ENCODE measurements at places on chromosomes 5 and 9.

DNA sequence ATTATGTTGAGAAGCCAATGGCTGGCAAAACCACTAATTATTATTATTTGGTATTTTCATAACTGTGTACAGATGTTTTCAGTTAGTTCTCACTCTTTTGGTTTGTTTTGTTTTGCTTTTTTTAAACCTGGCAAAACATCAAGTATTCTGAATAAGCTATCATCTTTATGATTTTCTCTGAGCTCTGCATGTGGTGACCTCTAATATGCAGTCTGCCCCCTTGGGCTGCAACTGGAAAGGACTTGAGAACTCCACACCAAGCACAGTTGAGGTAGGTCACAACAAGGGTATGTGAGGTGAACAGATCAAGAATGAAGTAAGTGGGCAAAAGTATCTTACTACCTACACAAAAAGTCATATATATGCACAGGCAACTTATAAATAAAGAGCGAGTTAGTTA is 202.2 kb downstream of the NFIB start:
- DNase-seq: no peak

GRCh38 chr5:7916171-7916804 is 47.3 kb downstream of the MTRR start:
- no peak for DNase-seq

DNA sequence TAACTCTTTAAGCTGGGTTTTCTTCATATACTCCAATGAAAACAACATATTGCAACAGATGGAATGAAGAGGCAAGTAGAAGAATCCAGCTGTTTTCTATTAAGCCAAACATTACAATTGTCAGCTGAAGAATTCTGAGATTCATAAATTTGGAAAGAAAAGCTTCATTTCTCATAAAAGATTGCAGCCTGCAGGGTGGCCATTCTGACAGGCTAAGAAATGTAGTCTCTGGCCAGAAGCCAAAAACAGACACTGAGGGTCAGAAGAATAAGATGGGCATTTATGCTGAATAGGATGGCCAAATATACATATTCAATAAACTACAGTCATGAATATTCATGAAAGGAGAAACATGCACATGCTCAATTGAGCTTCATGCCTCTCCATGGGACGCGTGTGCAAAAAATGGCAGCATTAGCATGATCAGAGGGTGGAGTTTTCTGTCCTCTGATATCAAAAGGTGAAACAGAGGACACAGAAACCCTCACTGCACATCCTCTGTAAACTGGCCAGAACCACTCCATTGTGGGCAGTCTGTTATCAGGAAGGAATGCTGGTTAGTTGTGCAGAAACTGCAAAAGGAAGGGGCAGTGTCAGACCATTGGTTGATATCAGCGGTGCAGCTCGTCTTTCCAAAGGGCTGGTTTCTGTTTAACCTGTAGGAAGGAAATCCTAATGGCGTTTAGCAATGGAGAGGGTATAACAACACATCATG is 50.2 kb downstream of the FXN start:
- no peak for DNase-seq

DNA sequence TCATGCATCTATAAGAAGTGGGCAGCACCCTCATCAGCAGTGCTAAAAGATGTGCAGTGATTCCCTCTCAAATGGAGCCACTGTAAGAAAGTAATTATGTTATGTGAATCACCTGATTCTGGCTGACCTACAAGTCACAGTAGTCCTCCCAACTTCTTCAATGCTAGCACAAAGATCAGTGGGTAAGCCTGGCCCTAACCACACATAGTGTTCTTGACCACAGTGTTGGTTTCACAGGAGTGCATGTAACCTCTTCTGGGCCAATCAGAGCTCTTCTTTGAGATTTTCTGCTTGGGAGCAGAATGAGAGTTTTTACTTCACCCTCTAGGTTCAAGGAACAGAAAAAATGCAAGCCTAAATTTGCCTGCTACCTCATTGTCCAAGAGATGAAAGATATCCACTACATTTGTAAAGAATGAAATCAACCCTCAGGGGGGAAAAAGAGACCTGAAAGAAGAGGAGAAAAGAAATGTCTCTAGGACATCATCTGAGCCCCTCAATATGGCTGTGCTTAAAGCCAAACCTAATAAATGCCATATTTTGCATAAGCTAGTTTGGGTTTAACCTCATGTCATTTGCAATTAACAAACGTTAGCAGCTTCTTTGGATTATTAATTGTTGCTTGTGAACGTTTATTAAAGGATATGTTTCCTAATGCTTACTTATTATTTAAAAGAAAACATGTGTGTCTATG is 65.3 kb upstream of the ADRB2 start:
- no peak for DNase-seq

DNA sequence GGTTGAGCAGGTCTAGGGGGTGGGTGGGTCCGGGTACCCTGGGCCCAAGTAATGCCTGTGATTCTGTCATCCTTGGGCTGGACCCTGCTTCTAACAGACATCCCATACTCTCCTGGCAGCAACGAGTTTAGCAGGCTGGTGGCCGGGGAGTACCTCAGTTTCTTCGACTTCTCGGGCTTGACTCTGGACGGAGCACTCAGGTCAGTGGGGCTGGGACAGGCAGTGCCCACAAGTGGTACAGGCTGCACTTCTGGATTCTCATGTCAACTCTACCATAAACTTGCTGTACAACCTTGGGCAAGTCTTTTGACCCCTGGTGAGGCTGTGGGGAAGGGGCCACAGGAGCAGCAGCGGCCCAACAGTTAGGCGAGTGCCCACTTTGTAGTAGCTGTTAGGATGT is 21.8 kb downstream of the PSD2 start:
- DNase-seq: no peak

- no peak for DNase-seq
Measured at GRCh38 chr5:179828756-179829421, 8.2 kb downstream of the SQSTM1 start.

- DNase-seq: no peak
Measured at GRCh38 chr5:154756868-154757813, 2.0 kb downstream of the LARP1 start.

DNA sequence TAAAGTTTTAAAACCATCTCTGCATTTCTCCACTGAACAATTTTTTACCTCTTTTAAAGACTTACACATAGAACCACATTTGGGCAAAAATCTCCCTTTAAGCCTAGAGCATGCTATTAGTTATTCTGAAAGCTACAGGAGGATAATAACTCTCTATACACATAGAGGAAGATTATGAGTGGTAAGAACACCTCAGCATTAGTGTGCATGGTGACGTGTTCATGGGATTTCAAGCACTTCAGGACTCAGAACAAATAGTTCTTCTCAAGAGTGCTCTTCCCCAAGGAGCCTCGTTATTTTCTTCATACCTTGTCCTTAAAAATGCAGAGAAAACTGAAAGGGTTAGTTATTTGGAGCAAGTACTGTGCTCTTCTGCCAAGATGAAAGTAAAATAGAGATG is 256.9 kb upstream of the TUSC1 start:
- DNase-seq: no peak

DNA sequence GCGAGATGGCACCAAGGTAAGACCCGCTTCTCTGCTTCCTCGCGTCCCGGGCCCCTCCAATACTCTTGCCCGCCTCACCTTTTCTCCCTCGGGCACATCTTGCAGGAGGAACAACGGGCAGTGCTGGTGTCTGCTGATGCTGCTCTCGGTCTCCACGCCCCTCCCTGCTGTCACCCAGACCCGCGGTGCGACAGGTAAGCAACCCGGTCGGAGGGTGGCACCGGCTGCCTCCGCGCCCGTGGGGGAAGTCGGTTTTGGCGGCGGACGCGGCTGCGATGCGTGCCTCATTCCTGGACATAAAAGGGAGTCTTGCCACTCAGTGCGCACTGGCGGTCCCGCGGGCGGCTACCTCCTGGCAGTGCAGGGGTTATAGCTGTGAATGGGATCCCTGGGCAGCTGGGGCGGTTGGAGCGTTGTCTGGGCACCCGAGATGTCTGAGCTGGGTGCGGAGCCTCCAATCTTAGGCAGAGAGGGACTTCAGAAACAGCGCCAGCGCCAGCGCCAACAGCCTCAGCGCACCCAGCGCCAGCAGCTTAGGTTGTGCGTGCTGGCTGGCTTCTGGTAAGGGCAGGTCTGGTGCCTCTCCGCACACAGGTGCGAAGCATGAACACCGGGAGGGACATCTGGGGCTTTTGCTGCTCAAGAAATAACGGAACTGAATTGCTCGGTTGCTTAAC is 488 bp downstream of the COL15A1 start:
- no peak for DNase-seq

DNA sequence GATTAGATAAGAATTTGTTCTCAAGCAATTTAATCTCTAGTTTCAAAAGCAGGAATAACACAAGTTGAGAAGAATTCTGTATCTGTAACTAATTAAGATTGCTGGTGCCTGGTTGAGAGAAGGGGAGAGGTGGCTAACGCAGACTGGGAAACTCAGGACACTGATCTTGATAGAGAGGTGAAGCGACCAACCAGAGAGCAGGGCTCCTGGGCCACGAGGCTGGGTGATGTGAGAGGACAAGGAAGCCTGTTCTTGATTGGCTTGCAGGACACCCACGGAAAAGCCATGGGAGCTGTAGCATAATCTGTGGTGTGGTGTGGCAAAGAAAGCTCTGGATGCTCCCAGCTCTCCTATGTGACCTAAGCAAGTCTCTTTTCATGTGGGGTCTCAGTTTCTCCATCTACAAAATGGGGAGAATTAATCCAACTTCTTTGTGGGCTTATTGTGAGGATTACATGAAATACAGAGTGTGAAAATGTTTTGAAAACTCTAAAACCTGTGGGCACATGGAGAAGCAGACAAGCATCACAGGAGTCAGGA is 594.1 kb upstream of the BRINP1 start:
- no peak for DNase-seq

DNA sequence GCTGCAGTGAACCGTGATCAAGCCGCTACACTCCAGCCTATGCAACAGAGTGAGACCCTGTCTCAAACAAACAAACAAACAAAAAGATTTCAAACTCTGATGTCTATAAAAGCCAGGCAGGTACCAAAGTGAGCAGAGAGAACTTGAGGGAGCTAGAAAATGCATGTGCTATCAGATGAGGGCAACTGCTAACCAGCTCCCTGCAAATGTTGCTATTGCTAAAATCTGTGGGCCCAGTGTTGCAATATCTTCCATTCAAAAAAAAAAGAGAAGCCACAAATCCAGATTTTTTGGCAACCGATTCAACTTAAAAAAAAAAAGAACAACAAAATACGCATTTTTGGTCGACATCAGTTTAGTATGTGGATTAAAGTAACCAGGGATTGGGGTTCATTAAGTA is 5.5 kb downstream of the UBE2D2 start:
- no peak for DNase-seq

GRCh38 chr5:2996687-2997086 is 245.2 kb upstream of the IRX2 start:
- no peak for DNase-seq

DNA sequence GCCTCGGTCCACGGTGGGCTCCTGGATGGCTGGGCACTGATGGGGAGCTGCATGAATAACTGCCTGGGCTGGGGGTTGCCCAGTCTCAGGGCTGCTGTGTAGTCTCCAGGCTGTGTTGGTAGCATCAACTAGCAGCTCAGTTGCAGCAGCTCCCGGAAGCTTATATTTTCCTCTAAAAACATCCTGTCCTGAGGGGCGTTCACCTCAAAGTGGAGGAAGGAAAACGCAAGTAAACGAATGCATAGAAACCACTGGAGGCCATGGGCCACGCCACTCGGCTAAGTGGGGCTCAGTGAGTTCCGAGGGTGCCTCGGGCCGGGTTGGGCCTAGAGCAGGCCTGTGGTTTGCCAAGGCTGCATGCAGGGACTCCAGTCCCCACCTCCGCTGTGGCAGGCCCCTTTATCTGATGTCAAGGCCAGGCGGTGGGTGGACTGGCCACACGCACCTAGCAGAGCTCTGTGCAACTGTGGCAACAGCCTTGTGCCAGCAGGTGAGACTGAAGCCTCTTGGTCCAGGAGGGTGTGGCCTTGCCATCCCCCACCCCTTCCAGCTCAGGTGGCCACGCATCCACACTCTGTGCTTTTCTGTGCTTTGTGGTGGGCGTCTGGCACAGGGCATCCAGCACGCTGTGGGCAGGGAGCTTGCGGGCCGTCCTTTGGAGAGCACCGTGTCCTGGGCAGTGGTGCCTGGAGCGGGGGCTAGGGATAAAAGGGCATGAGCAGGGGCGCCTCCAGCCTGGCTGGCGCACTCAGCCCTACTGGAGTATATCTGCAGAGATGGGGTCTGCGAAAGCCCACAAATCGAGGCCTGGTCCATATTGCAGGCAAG is 15.1 kb downstream of the TCF7 start:
- no peak for DNase-seq

GRCh38 chr9:130296783-130297055 is 31.2 kb downstream of the HMCN2 start:
- DNase-seq: no peak

DNA sequence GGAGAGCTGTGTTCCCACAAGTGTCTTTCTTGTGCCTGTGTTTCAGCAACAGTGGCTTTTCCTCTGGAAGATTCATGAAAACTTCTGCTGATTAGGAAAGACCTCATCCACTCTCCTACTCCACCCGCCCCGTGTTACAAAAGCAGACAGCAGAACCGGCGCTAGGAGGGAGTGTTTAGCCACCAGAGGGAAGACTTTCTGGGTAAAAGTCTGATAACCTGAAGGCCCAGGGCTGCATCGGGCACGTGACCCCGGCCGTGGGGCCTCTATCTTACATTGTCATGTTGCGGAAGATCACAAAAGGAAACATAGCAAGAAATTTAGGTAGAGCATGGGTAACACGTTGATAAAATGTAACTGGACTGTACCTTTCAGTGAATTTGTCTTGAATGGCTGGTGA is 32.0 kb upstream of the DMRT2 start:
- DNase-seq: no peak

GRCh38 chr5:127320032-127320965 is 29.7 kb downstream of the MEGF10 start:
- DNase-seq: no peak

GRCh38 chr9:1876891-1877496 is 138.2 kb upstream of the SMARCA2 start:
- no peak for DNase-seq

DNA sequence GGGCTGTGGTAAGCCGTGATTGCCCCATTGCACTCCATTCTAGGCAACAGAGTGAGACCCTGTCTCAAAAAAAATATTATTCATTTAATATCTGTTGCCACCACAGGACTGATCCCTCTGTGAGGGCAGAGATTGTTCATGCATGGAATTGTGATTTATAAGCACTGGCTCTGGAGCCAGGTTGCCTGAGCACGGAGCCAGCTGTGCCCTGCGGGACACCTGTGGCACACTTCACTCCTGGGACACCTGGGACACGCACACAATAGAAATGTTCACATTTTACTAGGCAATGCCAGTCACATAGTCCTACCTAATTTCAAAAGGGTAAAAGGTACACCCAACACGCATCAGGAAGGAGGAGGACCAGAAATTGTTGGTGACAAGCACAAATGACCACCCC is 83.0 kb upstream of the GABRP start:
- DNase-seq: no peak

GRCh38 chr9:14906000-14906399 is 4.2 kb downstream of the FREM1 start:
- no peak for DNase-seq

GRCh38 chr9:17623965-17624364 is 45.1 kb downstream of the SH3GL2 start:
- DNase-seq: no peak

GRCh38 chr5:16497546-16497945 is 31.9 kb upstream of the ZNF622 start:
- no peak for DNase-seq

GRCh38 chr5:179916523-179916922 is 8.8 kb upstream of the TBC1D9B start:
- no peak for DNase-seq

- no peak for DNase-seq
Measured at GRCh38 chr5:77816686-77817085, 40.5 kb upstream of the TBCA start.

All from GOT3 (cell line).